ENCODE measurements at places on chromosomes 7 and 10. TPM values are rescaled to one million over a fixed set of nuclear protein-coding genes. Genes with fewer than 3 reads are reported as not detected.

The ZCCHC24 gene
- total RNA-seq: 2.0 TPM

The GIMAP7 gene
- total RNA-seq: not detected

The DBF4 gene
- total RNA-seq: 13.7 TPM

The SFMBT2 gene
- under 0.01 TPM for total RNA-seq

The MKX gene
- 1.3 TPM for total RNA-seq

The TMEM270 gene
- total RNA-seq: not detected

The CNTNAP2 gene
- 2.1 TPM for total RNA-seq

All from nasal cavity respiratory epithelium epithelial cell of viscerocranial mucosa (primary cell).